ENCODE measurements at places on chromosomes 6 and 20.
A peak's percentile ranks its signal among the peaks of the same experiment; 100 is the strongest.

GRCh38 chr6:29839917-29840316 is 12.3 kb downstream of the HLA-G start:
- DNase-seq: no peak

DNA sequence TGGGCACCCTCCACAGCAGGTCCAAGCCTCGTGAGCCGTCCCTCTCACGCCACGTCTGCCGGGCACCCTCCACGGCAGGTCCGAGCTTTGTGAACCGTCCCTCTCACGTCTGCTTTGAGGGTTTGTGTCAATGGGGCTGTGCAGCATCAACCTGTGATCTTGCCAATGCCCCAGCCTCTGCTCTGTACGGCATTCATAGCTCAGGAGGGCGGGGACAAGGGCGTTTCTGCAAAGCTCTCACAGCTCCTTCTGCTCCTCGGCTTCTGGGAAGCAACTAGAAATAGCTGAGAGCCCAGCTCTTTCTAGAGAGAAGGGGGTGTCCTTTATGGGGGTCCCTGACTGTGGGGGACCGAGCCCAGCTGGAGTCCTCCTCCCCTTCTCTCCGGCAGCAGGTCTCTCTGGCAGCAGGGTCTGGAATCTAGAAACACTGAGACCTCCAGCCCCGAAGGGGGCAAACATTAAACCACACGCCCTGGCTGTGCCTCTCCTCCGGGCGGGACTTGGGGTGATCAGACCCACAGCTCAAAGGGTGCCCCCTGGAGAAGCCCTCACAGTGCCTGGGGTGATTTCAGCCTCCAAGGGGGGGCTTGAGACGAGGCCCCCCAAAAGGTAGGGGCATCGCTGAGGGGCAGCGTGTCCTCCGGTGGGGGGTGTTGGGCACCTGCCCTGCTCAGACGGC is 41.2 kb upstream of the CHRNA4 start:
- no peak for DNase-seq

DNA sequence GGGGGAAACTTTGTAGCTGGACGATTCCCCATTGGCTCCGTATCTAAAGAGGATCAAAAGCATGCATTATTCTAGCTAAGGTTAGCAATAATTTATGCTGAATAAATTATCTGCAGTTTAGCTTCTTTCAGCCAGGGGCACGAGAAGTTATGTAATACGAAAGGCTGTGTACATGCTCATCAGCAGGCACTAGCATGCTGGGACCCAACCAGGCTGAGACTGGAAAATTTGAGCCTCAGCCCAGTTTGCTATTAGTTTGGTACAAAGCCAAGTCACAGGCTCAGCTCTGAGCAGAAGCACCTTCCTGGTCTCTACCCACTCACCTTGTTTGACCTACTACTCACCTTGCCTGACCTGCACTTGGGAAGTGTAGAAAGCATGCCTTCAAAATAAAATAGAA is 328.1 kb upstream of the ARID1B start:
- no peak for DNase-seq

DNA sequence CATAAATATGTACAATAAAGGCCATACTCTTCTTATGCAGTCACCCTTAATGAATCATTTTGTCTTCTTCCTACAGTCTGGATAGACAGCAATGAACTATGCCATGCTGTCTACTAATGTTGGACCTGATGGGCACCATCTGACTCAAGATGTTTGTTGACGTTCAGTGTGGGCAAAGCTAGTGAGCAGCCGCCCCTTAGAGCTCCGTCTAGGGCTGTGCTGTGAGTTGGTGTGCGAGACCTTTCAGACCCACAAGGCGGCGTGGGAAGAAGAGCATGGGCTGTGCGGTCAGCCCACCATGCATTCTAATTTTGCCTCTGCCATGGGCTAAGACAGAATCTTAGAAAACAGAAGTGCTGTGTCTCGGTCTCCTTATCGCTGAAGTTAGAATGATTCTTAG is 829.4 kb downstream of the QKI start:
- DNase-seq: no peak

- DNase-seq: no peak
These were observed 11.9 kb downstream of the PCIF1 start for GRCh38 chr20:45946149-45946970.

DNA sequence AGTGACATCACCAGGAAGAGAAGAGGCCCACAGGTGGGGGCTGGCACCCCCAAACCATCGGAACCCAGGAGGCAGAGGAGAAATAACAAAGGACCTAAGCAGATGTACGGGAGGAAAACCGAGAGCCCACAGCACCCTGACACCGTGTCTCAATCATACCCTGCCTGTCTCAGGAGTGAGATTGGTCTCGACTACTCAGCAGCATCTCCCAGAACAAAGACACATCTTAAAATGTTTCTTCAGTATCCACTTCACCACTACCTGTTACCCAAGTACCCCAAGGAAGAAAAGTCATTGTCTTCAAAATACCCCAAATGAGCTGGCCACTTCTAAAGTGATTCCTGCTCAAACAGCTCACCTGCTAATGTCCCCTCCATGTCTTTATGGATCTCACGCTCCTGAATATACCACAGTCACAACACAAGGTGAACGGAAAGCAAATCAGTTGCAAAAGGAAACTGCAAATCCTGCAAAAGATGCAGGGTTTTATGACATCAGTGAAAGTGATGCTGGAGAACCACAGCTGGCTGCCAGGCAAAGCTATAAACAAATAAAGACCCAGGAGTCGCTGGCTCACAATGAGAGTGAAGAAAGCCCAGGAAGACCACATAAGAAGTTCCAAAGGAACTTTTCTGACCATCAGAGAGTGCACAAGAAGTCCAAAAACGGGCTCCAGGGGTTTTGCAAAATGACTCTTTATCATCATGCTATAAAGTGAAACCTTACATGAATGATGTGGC is 44.1 kb downstream of the PREX1 start:
- no peak for DNase-seq

DNA sequence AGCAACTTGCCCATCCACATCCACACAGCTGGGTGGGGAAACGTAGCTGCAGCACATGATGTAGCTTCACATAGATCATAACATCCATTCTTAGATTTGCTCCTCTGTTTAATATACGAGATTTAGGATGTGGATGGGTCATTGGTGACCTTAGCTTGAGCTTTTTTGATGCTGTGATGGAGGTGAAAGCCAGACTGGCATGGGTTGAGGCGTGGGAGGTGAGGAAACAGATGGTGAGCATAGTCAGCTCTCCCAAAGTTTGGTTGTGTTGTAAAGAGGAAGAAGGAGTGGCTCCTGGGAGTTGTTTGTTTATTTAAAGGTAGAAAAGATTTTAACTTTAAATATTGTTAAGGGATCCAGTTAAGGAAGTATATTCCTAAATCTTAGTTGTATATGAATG is 5.3 kb downstream of the ARFGEF2 start:
- DNase-seq: no peak

DNA sequence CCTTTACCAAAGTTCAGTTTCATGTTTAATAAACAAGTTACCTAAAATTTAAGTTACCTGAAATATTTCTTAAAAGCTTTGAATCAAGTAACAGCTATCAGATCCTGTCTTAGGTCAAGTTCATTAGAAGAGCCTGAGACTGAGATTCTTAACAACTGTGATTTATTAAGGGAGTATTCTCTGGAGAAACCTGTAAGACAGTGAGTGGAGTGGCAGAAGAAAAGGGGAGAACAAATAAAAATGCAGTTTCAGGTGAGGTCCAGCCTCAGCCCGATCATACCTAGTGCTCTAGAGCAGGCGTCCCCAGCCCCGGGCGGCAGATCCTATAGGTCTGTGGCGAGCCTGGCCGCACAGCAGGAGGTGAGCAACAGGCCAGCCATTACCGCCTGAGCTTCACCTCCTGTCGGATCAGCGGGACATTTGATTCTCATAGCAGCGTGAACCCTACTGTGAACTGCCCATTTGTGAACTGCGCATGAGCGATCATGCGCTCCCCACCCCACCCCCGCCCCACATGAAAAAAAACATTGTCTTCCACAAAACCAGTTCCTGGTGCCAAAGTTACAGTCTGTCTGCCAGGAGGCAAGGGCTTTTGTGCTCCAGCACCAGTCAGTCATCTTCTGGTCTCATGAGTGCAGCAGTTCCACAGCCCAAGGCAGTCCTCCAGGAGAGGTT is 59.2 kb upstream of the ADGRB3 start:
- DNase-seq: no peak

DNA sequence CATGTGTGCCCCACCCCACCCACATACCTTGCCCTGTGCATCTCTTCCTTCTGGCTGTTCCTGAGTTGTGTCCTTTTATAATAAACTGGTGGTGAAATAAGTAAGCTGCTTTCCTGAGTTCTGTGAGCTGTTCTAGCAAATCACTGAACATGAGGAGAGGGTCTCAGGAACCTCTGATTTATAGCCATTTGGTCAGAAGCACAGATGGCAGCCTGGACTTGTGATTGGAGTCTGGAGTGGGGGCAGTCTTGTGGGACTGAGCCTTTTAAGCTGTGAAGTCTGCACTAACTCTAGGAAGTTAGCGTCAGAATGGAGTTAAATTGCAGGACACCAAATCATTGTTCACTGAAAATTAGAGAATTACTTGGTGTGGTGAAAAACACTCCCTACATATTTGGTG is 245.4 kb downstream of the LRFN2 start:
- DNase-seq: no peak

DNA sequence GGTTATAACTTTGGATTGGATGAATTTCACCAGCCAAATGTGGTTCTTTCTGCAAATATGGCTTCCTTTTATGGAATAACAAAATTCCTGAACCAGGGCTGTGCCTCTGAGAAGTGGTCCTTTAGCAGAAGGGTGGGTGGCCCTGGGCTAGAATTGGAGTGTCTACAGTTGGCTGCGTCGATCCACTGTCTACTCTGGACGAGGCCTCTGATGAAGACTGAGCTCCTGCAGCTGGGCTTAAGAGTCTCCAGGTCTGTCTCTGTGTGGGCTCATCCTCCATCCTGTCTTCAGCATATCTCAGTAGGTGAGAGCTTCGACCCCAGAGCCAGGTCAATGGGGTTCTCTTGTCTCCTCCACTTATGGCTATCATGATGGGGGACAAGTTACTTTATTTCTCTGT is 166.3 kb upstream of the PMEPA1 start:
- DNase-seq: no peak

GRCh38 chr20:43981540-43981939 is 66.9 kb downstream of the TOX2 start:
- no peak for DNase-seq

- DNase-seq: no peak
These were observed 501.0 kb upstream of the MAP3K7 start for GRCh38 chr6:91087908-91088307.

DNA sequence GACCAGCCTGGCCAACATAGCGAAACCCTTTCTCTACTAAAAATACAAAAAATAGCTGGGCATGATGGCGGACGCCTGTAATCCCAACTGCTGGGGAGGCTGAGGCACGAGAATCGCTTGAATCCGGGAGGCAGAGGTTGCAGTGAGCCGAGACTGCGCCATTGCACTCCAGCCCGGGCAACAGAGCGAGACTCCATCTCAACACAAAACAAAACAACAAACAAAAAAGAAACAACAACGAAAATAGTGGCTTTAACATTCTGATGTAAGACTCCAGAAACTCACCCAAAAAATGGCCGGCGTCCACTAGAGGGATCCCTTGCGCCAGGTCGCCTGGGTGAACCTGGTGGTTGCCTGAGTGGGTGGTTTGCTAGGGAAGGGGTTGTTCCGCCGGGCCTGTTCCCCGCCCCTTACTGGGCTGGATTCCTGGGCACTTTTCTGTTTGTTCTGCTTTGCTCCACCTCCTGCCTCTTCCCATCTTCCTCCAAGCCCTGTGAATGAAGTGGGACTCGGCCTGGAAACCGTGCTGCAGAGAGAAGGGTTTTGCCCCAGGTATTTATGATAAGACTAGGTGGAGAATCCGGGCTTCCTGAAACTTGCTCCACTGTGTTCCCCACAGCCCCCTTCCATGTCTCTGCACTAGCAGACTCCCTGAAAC is 1.5 kb downstream of the PABPC1L start:
- DNase-seq: peak; percentile 56

- DNase-seq: no peak
These were observed 18.0 kb downstream of the HRH3 start for GRCh38 chr20:62202083-62202395.

GRCh38 chr20:8718279-8718678 is 350.6 kb upstream of the PLCB4 start:
- no peak for DNase-seq

DNA sequence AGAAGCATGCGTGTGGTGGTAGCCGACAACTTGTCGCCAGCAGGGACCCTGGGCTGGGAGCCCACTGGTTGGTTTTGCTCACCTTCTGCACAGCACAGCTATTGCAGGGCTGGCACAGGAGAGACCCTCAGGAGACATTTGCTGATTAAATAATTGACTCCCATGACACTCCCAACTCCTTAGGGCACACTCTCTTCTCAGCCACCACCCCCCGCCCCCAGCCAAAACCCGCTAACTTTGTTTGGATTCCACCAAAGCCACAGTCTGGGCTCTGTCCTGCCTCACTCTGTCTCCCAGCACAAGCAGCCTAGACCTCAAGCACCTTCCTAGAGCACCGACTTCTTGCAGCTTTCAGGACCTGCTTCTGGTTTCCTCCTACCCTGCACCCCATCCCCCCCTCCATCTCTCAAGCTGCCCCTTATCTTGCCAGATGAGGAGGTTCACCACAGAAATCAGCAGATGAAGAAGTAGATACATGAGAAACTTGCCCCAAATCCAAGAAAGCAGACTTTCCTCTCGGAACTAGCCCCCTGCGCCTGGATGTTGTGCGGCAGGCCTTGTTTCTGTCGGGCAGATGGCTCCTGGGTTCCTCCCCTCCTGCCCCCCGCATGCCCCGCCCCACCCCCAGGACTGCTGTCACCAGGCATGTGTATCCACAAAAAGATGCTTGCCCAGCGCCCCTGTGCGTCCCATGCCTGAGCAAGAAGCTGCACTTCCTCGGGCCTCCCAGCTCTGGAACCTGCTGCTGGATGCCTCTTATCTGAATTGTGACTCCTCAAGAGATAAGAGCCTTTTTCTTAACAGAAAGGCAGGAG is 35.0 kb upstream of the CD93 start:
- DNase-seq: no peak

DNA sequence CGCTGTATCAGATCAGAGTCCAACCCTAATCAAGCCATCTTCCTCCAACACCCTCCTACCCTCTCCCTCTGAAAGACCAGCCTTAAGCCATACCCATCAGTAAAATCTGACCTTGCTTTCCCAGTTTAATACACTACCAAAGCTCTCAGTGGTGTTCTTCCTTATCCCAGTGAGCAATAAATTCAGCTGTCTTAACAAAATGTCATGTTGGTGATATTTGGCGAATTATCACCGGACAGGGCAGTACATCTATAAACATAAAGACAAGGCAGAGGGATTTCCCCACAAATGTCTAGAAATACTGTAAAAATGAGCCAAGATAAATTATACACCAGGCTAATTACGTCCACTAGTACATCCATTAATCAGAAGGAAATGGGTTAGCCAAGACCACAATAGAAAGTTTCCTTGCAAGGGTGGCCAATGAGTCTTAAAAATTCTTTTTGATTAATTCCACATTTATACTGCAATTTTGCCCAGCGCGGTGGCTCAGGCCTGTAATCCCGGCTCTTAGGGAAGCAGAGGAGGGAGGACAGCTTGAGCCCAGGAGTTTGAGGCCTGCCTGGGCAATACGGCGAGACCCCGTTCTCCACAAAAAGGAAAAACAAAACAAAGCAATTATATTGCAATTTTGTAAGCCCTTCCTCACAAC is 905 bp downstream of the RARS2 start:
- DNase-seq: no peak

GRCh38 chr20:10427060-10427692 is 6.8 kb downstream of the MKKS start:
- peak; percentile 28 for DNase-seq

- no peak for DNase-seq
These were observed 991.0 kb downstream of the KIF16B start for GRCh38 chr20:15582146-15582760.
